ENCODE measurements at places on chromosomes 7 and 10.

DNA sequence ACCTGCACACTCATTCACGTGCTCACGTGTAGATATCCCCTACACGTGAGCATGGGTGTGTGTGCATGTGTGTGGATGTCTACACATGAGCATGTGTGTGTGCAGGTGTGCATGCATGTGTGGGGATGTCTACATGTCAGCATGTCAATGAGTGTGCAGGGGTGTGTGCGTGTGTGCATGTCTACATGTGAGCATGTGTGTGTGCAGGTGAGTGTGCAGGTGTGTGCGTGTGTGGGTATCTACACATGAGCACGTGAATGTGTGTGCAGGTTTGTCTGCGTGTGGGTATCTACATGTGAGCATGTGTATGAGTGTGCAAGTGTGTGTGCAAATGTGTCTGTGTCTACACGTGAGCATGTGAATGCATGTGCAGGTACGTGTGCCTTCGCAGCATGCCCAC, 274.8 kb downstream of the PTPRN2 start:
- DNase-seq: no peak

- DNase-seq: no peak
Measured at GRCh38 chr10:61760943-61761824, 98.5 kb downstream of the CABCOCO1 start.

DNA sequence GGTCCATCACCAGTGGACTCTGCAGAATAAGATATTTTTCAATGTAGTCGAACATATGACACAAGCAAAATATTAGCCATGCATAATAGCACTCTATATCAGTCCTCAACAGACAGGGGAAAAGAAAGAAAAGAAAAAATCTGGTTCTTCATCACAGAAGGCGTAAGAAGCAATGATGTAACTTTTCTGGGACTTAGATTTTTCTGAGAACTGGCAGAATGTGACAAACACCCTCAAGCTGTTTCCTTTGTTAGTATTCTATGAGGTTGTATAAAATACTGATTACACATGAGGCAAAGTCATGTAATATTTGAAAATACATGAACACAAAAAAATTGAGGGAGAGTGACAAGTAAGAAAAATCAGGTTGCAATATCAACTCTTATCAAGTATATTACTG, 84.9 kb downstream of the CNOT4 start:
- DNase-seq: no peak

GRCh38 chr7:19268737-19269136, 123.5 kb upstream of the FERD3L start:
- no peak for DNase-seq

GRCh38 chr10:28728366-28728765, 51.0 kb downstream of the BAMBI start:
- DNase-seq: no peak

- DNase-seq: no peak
Measured at GRCh38 chr10:86687750-86688149, 19.4 kb downstream of the LDB3 start.

- no peak for DNase-seq
Measured at GRCh38 chr10:126673565-126673964, 3.1 kb upstream of the C10orf90 start.

DNA sequence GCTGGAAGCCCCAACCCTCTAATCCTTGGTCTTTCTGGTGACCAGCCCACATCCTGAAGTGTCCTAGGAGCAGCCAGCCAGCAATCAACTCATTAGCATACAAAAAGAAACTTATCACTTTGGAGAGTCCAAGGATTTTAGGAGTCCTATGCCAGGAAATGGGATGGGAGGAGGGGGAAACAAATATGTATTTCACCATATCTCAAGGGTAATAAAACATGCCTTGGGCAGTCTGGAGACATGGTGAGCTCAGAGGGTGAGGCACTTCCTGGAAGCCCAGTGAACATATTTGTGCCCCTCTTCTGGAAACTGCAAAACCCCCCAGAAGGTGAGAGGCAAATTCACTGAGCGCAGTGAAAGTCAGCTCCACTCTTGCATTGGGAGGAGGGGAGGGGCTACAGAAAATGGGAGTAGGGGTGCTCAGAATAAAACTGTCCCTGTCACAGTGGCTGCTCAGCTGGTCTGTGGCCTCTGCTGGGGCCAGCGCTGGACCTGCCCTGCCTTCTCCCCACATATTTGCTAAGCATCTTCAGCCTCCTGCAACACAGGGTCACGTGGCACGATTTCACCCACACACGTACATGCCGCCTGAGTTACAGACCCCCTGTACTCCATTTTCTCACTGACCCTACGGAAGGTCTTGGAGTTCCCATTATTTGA, 17.7 kb upstream of the ZMIZ1 start:
- DNase-seq: no peak

DNA sequence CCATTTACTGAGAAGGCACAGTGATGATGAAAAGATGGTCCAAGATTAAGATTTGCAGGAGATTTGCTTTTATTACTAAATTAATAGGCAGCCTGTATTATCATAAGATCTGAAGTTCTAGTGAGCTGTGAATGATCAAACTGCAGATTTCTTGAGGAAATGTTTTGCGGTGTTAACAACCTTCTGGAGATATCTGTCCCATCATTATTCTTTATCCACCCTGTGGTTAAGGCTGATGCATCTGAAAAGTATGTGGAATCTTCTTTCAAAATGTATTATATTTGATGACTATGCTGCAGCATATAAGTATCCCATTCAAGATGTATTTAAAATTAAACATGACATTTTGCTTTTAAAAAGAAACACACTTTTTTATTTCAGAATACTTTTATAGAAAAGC, 150.3 kb downstream of the POLR1F start:
- DNase-seq: no peak

DNA sequence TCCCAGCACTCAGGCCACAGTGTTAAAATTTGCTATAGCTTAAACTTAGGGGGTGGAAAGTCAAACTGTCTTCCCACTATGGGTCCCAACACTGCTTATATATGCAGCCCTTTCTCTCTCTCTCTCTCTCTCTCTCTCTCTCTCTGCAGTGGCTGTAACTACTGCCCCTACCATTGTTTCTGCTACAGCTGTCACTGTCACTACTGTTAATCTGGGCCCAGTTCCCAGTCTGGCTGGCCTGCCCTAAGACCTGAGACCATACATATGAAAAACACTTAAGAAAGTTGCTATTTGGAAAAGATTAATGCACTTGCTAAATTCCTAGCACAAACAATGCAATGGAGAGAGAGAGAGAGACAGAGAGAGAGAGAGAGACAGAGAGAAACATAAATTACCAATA, 78.6 kb downstream of the THSD7A start:
- no peak for DNase-seq

GRCh38 chr7:108037140-108037539, 34.2 kb upstream of the LAMB1 start:
- DNase-seq: no peak

DNA sequence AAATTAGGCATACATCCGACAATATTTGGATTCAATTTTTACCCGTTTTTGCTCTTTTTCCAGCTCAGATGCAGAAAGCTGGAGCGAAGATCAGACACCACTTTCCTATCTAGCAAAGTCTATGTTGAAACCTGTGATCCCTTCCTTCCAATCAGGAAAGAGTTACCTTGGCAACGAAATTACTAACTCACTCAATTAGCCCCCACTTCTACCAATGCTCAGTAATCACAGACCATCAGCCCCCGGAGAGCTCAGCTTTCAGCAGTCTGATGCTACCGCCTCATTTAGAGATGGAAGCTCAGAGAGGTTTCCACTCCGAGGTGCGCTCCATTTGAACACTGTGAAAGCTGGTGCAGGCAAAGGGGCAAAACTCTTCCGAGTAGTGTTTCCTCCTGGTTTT, 6.7 kb downstream of the FRAT1 start:
- DNase-seq: no peak

DNA sequence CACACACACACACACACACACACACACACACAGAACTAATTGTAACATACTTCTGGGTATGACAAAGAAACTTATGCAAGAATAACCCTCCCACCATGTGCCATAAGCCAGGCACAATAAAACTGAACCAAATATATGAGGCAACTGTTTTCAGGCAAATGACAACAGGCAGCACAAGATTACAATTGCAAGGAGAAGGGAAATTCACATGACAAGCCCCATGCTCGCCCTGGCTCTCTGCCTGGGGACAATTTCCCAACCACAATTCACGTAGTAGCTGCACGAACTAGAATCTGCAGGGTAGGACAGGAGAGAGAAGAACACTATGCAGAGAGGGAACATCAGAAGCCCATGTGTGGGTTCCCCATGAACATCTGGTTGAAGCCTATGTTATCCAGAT, 143.3 kb downstream of the CALN1 start:
- DNase-seq: no peak

- DNase-seq: no peak
Measured at GRCh38 chr10:74930965-74931364, 104.6 kb downstream of the KAT6B start.
